ENCODE measurements at places on chromosomes 1 and 21. TPM values are rescaled to one million over a fixed set of nuclear protein-coding genes. Genes with fewer than 3 reads are reported as not detected.

- peak; percentile 91 for DNase-seq
Observed at GRCh38 chr1:21932127-21932526, 5.0 kb downstream of the HSPG2 start.

- DNase-seq: peak; percentile 34
Observed at GRCh38 chr1:3003039-3003940, 18.0 kb upstream of the ACTRT2 start.

Gene KCNT2
- 10.5 TPM for total RNA-seq

- DNase-seq: no peak
Observed at GRCh38 chr1:172405912-172406311, 14.6 kb upstream of the C1orf105 start.

Gene CASQ2
- total RNA-seq: not detected
